ENCODE measurements at places on chromosomes 3 and 15. TPM values are rescaled to one million over a fixed set of nuclear protein-coding genes. Genes with fewer than 3 reads are reported as not detected.

- H3K4me1 ChIP-seq = no peaks in the 10 kb centered on the region
- DNase-seq = no peak
- H3K27me3 ChIP-seq = no peaks in the 10 kb centered on the region
- H3K4me3 ChIP-seq = no peak overlapping the region
Observed at GRCh38 chr3:181383760-181384159, 328.0 kb upstream of the SOX2 start.

DNA sequence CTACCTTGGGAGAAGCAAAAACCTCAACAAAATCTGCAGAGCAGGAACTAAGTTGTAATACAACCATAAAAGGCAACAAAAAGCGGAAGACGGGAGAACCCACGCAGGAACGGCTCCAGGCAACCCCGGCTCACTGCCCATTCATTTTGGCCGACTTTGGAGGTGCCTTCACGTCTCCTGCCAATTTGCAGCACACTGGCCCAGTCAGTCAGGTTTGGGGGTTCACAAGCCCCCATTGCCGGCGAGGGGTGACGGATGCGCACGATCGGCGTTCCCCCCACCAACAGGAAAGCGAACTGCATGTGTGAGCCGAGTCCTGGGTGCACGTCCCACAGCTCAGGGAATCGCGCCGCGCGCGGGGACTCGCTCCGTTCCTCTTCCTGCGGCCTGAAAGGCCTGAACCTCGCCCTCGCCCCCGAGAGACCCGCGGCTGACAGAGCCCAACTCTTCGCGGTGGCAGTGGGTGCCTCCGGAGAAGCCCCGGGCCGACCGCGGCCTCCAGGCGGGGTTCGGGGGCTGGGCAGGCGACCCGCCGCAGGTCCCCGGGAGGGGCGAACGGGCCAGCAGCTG, 463 bp downstream of the TERC start:
- H3K4me1 ChIP-seq = no peaks in the 10 kb centered on the region
- H3K27ac ChIP-seq = peak overlapping the region; percentile 97
- no peaks in the 10 kb centered on the region for H3K27me3 ChIP-seq
- H3K36me3 ChIP-seq = no peaks in the 10 kb centered on the region
- peak; percentile 79 for DNase-seq

DNA sequence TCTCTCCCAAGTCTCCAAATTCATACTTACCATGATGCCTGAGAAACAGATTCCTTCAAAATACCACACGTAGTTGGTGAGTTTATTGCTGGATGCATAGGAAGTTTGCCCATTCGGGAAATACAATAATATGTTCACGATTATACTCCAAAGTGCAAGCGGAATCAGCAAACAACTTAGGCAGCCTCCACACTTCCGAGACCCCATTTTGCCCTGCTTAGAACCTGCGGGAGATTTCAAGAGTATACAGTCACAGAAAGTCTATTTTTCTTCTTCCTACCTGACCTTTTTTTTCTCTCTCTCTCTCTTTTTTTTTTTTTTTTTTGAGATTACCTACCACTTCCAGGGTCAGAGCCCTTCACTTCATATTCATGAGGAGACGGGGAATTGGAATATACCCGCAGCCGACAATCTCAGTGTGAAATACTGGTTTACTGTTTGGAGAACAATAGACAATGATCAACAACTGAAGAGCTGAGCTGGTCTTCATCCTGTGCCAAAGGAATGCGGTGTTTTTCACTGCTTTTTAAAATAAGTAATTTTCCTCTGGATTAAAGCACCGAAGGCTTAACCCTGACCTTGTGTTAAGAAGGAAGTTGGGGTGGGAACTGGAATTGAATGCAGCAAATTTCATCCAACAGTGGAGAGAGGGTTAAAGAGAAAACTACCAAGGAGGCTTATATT, at the start of gene TM4SF18:
Gene TM4SF18, minus strand, starts transcription at position 461 of the 684 bp plus-strand sequence. Its CDS starts 254 bp downstream, at position 207.
- H3K27me3 ChIP-seq = no peaks in the 10 kb centered on the region
- H3K4me3 ChIP-seq = no peak within 1 kb of the TSS

The ATP11B gene
- total RNA-seq = 145 TPM

DNA sequence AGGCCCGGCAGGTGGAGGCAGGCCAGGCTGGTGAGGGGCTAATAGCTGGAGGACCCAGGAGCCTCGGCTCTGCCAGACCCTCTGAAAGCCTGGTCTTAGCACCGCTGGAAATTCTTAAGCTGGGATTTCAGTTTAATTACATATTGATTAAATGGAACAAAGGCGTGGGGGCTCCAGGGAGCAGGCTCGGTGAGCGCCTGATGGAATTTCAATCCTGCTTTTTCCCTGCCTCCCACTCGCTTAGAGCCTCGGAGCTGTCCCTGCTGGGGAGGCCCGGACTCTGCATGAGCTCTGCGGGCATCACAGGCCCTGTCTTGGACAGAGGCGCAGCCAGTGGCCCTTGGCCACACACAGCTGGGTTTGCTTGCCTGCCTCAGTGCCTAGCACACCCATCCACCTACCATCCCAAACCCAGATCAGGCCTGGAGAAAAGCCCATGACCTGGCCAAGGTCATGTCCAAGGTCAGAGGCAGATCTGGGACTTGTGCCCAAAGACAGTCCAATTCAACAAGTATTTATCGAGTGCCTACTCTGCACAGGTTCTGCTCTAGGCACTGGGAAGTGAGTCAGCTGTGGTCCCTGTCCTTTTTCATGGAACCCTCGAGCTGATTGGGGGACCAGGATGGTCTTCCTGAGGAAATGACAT, 40.6 kb downstream of the LINGO1 start:
- no peaks in the 10 kb centered on the region for H3K27me3 ChIP-seq
- DNase-seq = no peak
- H3K27ac ChIP-seq = no peak overlapping the region
- H3K4me1 ChIP-seq = no peaks in the 10 kb centered on the region
- no peaks in the 10 kb centered on the region for H3K36me3 ChIP-seq

The RYK gene
- total RNA-seq = 71.4 TPM

DNA sequence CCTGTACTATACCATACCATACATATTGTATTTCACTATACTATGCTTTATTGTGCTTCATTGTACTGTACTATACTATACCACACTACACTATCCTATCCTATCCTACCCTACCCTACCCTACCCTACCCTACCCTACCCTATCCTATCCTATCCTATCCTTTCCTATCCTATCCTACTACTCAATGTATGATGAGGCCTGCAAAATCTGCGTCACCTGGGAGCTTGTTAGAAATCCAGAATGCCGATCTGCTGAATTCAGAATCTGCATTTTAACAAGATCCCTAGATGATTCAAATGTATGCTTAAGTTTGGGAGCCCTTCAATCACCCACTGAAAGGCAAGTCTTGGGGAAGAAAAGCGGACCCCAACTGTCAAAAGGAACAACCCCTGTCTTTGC, 45.4 kb upstream of the CAPN7 start:
- no peaks in the 10 kb centered on the region for H3K4me1 ChIP-seq
- H3K36me3 ChIP-seq = no peaks in the 10 kb centered on the region
- H3K4me3 ChIP-seq = no peak overlapping the region
- DNase-seq = no peak

DNA sequence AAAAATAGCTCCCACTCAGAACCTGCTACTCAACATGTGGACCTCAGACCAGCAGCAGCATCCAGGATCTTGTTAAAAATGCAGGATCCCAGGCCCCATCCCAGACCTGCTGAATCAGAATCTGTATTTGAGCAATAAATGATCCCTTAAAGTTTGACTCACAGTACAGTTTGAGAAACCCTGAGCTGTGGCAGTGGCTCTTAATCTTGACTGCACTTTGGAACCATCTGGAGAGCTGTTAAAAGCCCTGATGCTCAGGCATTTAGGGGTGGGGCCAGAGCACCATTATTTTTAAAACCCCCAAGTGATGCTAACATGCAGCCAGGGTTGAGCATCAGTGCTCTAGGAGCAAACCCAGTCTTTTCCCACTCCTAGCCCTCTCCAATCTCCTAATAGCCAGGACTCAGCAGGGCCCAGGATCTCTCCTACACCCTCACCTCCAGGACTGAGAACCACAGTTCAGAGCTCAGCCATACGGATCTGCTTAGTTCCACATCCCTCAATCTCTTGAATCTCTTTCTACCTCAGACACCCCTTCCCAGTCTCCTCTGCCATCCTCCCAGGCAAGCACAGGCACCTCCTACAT, 10.2 kb downstream of the RFTN1 start:
- DNase-seq = no peak
- no peaks in the 10 kb centered on the region for H3K36me3 ChIP-seq
- H3K4me1 ChIP-seq = peaks cover 1% of the 10 kb centered on the region
- H3K27me3 ChIP-seq = no peaks in the 10 kb centered on the region
- H3K27ac ChIP-seq = no peak overlapping the region
- no peak overlapping the region for H3K4me3 ChIP-seq

The ARHGEF3 gene
- 5.6 TPM for total RNA-seq

- no peaks in the 10 kb centered on the region for H3K36me3 ChIP-seq
- no peak overlapping the region for H3K27ac ChIP-seq
- no peak for DNase-seq
- no peak overlapping the region for H3K4me3 ChIP-seq
- H3K27me3 ChIP-seq = no peaks in the 10 kb centered on the region
Observed at GRCh38 chr15:80890341-80891005, 99.1 kb downstream of the MESD start.

All from Peyer's patch (tissue), 4 donors.